Naive thymus-derived CD8-positive, alpha-beta T cell (primary cell): ENCODE measurements at places on chromosomes 7 and 10. TPM values are rescaled to one million over a fixed set of nuclear protein-coding genes. Genes with fewer than 3 reads are reported as not detected.

POLR2J gene
- total RNA-seq = 44.3 TPM

PDAP1 gene
- 70.2 TPM for total RNA-seq

RAB18 gene
- 79.8 TPM for total RNA-seq

CLCN1 gene
- not detected for total RNA-seq

FAM171A1 gene
- 6.9 TPM for total RNA-seq

CPXM2 gene
- not detected for total RNA-seq

MAT1A gene
- total RNA-seq = not detected

TLX1 gene
- not detected for total RNA-seq

GOLGA7B gene
- total RNA-seq = 5.5 TPM

DNA sequence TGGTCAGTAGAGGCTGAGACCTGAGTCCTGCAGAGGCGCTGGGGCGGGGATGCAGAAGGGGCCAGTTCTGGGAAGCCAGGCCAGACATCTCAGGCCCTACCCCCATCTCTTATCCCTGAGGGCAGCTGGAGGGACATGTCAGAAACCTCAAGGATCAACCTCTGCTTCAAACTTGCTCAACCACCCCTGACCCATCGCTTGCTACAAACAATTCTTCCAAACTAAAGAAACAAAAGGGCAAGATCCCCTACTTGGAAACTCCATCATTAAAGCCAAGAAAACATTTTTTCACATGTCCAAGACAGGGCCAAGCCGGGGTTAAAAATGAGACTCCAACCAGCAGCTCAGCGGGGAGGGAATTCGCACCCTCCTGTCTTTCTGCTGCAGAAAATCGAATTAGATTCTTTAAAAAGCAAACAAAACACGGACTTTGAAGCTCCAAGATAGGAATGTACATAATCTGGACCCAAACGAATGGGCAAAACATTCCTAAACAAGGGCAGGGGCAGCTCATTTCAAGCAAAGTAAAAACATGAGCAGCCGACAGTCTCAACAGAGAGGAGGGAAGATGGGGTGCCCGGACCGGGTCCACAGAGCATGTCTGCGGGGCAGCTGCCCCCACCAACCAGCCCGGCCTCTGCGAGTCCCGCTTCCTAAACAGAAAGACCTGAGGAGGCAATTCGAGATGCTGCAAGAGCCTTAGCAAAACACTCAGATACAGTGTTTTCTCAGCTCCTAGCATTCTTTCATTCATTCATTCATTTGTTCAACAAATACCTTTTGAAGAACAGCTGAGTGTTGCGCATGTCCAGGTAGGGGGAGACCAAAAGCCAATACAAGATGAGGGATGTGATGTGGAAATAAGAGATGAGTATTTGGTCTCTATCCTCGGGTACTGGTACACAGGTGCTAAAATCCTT lies 44.8 kb downstream of the CHST15 start:
- no peak for DNase-seq

DNA sequence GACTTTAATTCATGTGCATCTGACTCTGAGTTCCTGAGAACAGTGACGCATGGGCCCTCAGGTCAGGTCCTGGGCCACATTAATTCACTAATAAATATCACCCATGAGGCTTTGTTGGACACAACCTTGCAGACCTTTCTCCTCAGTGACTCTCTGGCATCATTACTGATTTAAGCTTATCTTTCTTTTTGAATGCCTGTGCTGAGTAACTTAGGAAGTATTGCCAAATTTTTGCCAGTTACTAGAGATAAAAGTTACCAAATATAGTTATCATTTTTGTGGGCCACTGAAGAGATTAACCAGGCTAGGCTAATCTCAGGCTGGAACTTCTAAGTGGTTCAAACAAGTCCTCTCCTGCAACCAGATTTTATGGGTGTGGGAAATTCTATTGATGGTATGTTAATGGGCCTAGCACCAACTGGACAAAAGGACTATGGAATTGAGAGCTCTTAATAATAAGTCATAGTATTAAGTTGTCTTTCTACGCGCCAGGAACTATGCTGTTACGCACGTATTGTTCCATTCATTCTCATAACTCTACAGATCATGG lies 28.8 kb upstream of the PRTFDC1 start:
- no peak for DNase-seq

GRCh38 chr7:105756367-105756766 lies 120.0 kb downstream of the ATXN7L1 start:
- no peak for DNase-seq

- DNase-seq = no peak
These were observed 1.4 kb downstream of the NUDT1 start for GRCh38 chr7:2243458-2243857.

GRCh38 chr10:129764901-129765663 lies 199.0 kb downstream of the EBF3 start:
- DNase-seq = no peak

GRCh38 chr7:137970253-137970975 lies 31.5 kb downstream of the CREB3L2 start:
- no peak for DNase-seq

DNA sequence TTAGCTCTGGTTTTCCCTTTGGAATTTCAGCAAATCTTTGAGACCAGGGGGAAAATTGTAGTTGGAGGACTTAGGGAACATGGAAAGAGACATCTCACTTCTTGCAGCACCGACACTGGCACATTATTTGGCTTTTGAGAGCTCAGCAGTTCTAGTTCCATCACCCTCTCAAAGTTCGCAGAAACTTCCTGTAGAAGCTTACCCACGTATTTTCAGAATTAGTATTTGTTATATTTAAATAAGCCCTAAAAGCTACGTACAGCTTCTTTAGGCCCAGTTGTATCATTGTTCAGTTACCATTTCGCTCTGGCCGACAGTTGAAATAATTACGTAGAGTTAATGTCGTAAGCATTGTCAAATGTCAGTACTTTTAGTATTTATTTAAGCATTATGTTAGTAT lies 13.4 kb downstream of the CEP55 start:
- DNase-seq = no peak

GRCh38 chr7:138741453-138741735 lies 40.2 kb upstream of the SVOPL start:
- DNase-seq = no peak

- no peak for DNase-seq
These were observed 9.4 kb upstream of the MNX1 start for GRCh38 chr7:157019718-157020451.

DNA sequence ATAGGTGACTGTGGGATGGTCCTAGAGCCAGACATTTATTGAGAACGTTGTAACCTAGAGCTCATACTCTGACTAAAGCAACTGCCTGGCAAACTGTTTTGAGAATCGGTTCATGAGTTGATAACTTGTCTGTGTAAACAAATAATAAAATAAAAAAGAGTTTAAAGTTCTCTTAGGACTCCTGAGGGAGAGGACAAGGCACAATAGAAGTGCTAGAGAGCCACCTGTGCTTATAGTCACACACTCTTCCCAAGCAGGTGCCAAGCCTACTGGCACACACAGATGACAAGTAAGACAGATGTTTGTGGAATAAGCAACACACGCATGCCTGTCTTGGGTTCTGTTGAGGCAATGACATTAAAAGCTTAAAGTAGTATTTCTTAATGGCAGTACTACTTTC lies 7.9 kb downstream of the EDRF1 start:
- no peak for DNase-seq

DNA sequence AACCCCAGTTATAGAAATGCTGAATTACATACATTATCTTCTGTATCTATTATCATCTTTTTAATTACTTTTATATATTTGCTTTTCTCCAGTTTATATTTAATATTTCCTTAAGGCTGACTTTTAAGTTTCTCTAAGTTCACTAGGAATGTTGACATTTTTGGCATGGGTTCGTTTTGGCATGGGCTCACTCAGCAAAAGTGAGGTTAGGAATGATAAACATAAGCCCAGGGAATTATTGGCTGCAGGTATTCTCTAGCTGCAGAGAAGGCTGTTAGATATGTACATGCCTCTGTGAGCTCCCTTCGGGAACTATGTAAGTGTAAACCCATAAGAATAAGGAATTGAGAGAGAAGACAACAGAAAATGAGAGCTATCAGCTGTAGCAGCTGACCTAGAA lies 63.6 kb upstream of the RAB18 start:
- DNase-seq = no peak

DNA sequence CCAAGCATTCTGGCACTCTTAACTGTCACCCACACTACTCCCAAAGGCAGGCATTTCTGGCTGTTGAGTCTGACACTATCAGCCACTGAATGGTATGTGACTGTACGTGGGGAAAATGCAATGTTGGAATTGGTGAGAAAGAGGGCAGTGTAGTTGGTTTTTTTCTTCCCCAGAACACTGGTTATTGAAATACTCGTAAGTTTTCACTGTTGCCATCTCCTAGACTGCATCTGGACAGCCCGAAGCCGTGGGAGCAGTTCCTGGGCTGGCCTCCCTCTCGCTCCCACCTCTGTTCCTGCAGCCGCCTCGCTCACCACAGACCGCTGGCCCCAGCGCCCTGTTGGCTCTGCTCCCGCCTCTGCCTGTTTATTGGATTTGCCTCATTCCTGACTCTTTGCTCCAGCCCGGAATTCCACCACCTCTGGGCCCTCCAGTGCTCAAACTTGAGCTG lies 5.7 kb downstream of the PLCE1 start:
- no peak for DNase-seq

DNA sequence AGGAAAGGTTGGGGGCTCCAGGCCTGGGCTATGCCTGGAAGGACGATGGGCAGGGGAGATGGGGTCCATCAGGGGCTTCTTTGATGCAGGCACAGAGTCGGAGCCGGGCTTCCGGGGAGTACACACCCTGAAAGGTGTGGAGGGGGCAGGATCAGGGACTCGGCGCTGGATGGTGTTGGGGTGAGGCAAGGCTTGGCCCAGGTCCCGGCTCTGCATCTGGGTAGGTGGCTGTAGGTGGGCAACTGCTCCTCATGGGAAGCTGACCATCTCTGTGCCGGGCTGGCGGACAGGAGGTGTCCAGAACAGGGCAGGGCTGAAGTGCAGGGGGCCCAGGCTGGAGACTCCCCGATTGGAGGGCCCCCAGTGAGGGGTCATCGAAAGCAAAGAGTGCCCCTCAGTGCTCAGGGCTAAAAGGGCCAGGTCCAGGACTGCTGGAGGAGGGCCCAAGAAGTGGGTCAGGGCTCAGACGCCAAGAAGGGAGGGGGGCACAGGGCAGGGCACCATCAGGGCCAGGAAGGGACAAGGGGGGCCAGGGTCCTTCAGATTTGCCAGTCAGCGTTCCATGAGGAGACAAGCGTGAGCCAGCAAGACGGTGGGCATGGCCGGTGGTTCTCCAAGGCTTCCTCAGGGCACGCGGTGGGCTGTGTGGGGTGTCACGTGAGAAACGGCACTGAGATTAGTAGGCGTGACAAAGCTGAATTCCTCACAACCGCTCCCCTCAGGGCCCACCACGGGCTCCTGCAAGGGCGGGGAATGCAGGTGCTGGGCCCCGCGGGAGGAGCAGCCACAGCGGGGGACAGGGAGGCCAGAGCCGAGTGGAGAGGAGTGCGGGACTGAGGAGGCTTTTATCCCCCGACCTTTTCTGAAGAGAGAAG lies 97.0 kb downstream of the BMS1 start:
- no peak for DNase-seq

DNA sequence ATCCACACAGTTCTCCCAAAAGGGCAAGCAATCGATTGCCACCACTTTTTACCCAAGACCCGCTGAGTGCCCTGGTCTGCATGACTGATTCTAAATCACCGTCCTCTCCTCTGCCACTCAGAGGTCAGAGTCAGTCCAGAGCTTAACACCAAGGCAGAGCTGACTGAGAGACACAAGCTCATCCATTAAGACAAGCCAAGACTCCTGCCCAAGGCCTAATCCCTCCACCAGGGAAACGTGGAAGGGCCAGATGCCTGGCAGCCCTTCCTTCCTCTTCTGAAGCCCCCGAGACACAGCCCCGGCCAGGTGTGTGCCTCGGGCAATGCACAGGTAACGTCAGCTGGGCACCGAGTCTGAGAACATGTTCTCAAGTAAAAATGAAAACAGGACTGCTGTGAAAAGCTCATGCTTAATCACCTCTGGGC lies 51.7 kb downstream of the DIP2C start:
- DNase-seq = no peak

DNA sequence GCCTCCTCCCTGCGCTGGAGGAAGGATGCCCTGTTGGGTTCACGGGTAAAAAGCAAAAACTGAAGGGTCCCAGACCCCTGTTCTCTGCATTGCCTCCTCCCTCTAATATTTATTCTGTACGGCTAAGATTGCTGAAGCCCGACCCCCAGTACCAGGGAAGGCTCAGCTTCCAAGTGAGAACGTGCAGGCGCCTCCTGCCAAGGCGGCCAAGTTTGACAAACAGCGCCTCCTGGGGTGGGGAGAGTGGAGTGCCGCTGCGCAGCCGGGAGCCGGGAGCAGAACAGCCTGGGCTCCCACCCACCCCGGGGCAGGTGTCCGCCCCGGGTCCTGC lies 4.7 kb upstream of the EBF3 start:
- DNase-seq = no peak

DNA sequence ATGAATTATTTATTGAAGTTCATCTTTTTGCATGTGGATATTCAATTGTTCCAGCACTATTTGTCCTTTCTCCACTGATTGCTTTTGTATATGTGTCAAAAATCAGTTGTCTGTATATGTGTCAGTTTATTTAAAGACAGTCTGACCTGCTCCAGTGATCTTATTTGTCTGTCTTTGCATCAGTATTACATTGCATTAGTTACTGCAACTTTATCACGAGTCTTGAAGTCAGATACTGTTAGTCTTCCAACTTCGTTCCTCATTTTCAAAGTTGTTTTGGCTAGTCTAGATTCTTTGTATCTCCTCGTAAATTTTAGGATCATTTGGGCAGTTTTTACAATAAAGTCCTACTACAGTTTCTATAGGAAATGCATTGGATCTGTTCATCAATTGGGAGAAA lies 166.4 kb downstream of the CELF2 start:
- DNase-seq = no peak

DNA sequence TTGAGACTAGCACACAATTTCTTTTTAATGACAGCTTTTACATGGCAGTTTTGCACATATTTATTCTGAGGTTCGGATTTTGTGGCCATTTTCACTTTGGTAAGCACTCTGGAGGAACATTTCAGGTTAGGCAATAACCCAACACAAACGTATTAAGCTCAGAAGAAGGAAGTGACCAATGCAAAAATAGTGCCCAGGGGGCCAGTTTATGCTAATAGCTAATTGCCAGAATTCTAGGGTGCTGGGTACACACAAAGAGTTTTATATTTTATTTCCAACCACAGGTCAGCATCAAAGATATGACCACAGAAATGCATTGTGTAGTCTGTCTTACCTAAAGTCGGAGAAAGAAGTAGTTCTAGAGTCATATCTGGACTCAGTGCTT lies 8.4 kb upstream of the AGR2 start:
- DNase-seq = no peak

DNA sequence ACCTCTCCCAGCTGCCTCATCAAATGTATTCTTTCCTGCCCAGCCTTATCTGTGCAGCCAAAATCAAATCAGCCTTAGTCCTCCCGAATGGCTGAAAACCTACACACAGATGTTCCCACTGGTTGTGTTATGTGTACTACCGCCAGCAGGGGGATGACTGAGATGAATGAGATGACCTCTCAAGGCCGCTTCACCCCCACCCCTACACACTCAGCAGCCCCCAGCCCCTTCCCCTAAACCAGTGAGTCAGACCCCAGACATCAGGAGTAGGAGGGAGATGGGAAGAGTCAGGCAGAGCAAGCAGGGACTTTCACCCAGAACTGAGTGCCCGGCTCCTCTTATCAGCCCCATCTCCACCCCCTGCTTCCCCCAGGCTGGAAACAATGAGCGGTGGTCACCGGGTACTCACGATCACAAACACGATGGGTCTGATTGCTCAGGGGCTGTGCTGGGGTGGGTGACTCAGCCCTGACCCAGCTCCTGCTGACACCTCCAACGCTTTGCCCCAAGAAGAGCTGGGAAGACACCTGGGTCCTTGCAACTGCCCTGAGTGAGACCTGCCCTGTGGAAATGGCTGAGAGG lies 6.5 kb upstream of the C10orf105 start:
- DNase-seq = no peak
